ENCODE measurements at places on chromosomes 11 and 22.

- no peak for DNase-seq
Measured at GRCh38 chr11:85831050-85831449, 20.1 kb upstream of the SYTL2 start.

- no peak for DNase-seq
Measured at GRCh38 chr22:17091851-17092250, 7.1 kb downstream of the IL17RA start.

DNA sequence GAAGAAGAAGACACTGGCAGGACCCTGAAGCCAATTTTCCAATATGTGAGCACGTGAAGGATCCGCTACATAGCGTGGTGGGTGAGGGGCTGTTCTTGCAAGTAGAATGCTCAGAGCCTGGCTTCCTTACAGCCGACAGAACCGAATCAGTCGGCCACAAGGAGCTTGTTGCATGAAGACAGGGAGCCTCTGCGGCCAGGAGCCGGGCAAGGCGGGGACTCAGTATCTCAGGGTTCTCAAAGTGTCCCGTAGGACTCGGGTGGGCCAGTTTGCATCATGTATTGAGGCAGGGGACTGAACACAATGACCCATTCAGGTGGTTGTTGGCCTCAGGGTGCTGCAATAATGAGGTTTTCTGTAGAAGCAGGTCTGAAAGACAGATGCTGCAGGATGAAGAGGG is 289.5 kb downstream of the NTM start:
- no peak for DNase-seq

- DNase-seq = no peak
Measured at GRCh38 chr11:44309478-44310205, at the start of gene ALX4. Gene ALX4 (minus strand): TSS chr11:44310139. CDS start chr11:44310062, 77 bp downstream.

GRCh38 chr22:25950111-25950510 is 208.1 kb downstream of the MYO18B start:
- DNase-seq = no peak

GRCh38 chr11:2801711-2802388 is 83.7 kb downstream of the CDKN1C start:
- no peak for DNase-seq

GRCh38 chr11:134890446-134890845 is 478.4 kb upstream of the B3GAT1 start:
- DNase-seq = no peak

DNA sequence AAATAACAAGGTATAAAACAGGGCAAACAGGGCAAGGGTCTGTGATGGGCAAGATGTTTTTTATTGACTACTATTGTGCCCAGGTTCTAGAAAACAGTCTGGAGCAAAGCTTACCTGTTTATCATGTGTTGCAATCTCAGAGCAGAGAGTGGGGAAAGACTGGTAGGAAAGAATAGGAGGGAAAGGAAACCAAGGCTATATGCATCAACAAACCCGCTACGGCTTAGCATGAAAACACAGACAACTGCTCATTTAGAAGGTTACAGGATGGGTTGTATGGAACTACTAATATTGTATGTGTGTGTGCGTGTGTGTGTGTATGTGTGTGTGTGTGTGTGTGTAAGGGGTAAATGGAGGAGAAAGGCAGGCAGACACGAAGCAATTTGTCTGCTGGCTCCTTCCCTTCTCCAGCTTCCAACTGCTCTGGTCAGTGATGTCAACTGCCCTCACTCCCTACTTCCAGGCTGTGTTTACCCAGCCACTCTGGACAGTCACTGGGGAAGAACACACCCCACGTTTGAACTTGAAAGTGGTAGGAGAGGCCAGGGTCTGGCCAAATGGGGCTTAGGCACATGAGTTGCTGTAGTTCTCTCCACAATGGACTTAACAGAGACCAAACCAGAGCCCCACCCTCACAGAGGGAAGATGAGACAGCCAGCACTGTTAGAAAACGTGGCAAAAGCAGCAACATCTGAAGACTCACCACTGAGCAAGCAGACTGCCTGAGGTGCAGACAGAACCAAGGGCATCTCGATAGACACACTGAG is 47.0 kb downstream of the GAB2 start:
- DNase-seq = no peak
